ENCODE measurements at places on chromosomes 16 and 17. TPM values are rescaled to one million over a fixed set of nuclear protein-coding genes. Genes with fewer than 3 reads are reported as not detected.

The PSMD12 gene
- 23.0 TPM for total RNA-seq

The SLC5A11 gene
- total RNA-seq = not detected

The TTLL6 gene
- total RNA-seq = 0.47 TPM

The AMZ2 gene
- total RNA-seq = 34.1 TPM

The UBALD2 gene
- total RNA-seq = 24.6 TPM

The ZPBP2 gene
- total RNA-seq = not detected

The CCDC78 gene
- total RNA-seq = 0.62 TPM

The SPATA22 gene
- not detected for total RNA-seq

The NACA2 gene
- not detected for total RNA-seq

The SLC16A6 gene
- total RNA-seq = 0.09 TPM

The GCGR gene
- total RNA-seq = 0.79 TPM

The LRRC37A gene
- 1.9 TPM for total RNA-seq

The CRYM gene
- 0.19 TPM for total RNA-seq

The HOXB4 gene
- total RNA-seq = 2.5 TPM

The FN3K gene
- total RNA-seq = 21.3 TPM

DNA sequence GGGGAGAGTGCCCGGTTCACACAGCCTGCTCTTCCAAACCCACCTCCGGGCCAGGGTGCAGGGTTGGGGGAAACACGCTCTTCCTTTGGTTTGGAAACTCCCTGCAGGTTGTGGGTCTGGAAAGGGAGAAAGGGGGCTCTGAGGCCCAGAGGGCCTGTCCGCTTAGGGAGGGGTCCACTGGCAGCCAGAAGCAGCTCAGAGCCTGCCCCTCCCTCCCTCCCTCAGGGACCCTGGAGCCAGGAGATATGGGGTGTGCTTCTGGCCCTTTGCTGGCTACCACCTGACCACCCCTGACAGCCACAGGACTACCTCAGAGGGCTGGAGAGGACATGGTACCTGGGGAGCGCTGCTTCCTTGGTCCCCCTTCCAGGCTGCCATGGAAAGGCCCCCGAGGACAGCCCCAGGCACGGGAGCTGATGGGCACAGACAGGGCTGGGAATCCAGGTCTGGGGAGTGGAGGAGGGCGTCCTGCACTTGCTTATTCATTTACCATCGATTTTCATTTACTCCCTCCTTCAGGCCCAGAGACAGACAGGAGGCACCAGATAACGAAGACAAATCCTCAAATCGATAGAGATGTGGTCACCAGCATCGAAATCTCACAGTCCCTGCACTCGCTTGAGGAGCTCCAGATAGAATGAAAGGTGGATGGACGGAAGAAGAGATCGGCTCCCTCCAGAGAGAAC lies 48.4 kb upstream of the DOC2B start:
- no peak for DNase-seq
- H3K4me1 ChIP-seq = no peaks in the 10 kb centered on the region
- no peak overlapping the region for H3K4me3 ChIP-seq
- no peak overlapping the region for H3K27ac ChIP-seq
- H3K36me3 ChIP-seq = no peaks in the 10 kb centered on the region

DNA sequence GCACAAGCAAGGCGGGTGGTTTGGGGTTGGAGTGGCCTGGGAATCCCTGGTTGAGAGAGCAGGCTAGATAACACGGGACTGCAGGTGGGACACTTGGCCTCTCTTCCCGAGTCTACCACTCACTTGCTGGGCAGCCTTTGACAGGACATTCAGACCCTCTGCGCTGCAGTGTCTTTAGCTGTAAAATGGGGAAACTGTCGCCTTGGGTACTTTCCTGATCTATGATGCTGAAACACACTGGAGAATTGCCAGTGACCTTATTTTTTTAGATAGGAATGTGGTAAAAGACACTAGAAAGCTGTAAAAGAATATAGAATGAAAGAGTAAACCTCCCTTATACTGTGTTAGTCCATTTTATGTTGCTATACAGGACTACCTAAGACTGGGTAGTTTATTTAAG lies 30.5 kb downstream of the KSR1 start:
- no peak for DNase-seq
- no peak overlapping the region for H3K4me3 ChIP-seq
- H3K36me3 ChIP-seq = no peaks in the 10 kb centered on the region
- no peaks in the 10 kb centered on the region for H3K27me3 ChIP-seq

- H3K4me3 ChIP-seq = no peak overlapping the region
- no peak overlapping the region for H3K27ac ChIP-seq
- H3K4me1 ChIP-seq = no peaks in the 10 kb centered on the region
- H3K27me3 ChIP-seq = no peaks in the 10 kb centered on the region
- no peaks in the 10 kb centered on the region for H3K36me3 ChIP-seq
- DNase-seq = no peak
Measured at GRCh38 chr17:10311131-10311530, 61.7 kb downstream of the MYH13 start.

GRCh38 chr17:5892921-5893675 lies 177.1 kb upstream of the WSCD1 start:
- H3K4me1 ChIP-seq = no peaks in the 10 kb centered on the region
- no peak overlapping the region for H3K27ac ChIP-seq
- H3K4me3 ChIP-seq = no peak overlapping the region
- H3K36me3 ChIP-seq = no peaks in the 10 kb centered on the region
- no peak for DNase-seq

- H3K27me3 ChIP-seq = no peaks in the 10 kb centered on the region
- no peak overlapping the region for H3K4me3 ChIP-seq
- no peaks in the 10 kb centered on the region for H3K36me3 ChIP-seq
- no peaks in the 10 kb centered on the region for H3K4me1 ChIP-seq
Measured at GRCh38 chr17:39095309-39095686, 56.1 kb downstream of the PLXDC1 start.

- H3K27me3 ChIP-seq = no peaks in the 10 kb centered on the region
Measured at GRCh38 chr16:66832661-66833305, 2.0 kb upstream of the NAE1 start.

DNA sequence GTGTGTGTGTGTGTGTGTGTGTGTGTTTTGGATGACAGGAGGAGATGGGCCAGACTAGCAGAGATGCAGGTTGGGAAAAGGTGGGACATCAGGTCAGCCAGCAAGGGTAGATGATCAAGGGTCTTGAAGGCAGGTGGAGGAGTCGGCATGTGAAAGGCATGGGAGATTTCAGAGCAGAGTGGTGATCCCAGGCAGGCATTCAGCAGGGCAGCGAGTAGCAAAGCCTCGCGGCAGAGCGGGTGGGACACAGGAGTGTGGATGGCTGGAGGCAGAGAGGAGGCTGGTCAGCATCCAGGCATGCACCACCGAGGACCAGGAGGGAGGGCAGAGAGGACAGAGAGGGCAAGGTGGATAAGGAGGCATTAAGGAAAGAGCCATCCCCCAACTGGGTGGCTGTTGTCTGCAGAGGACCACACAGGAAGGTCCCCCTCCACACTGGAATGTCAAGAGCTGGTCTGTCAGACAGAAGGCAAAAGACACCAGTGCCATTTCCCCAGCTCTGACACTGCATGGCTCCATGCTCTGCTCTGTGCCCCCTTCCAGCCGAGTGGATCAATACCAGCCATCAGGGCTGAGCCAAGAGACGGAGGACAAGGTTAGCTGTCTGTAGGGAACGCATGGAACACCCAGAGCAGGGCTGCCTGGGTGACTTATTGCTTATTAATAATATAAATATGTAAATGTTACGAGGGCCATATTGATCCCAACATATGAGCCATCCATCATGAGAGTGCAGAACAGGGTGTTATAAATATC lies 74.8 kb upstream of the RPL38 start:
- H3K4me1 ChIP-seq = no peaks in the 10 kb centered on the region
- no peak overlapping the region for H3K4me3 ChIP-seq
- H3K27ac ChIP-seq = no peak overlapping the region
- H3K27me3 ChIP-seq = no peaks in the 10 kb centered on the region
- no peaks in the 10 kb centered on the region for H3K36me3 ChIP-seq

DNA sequence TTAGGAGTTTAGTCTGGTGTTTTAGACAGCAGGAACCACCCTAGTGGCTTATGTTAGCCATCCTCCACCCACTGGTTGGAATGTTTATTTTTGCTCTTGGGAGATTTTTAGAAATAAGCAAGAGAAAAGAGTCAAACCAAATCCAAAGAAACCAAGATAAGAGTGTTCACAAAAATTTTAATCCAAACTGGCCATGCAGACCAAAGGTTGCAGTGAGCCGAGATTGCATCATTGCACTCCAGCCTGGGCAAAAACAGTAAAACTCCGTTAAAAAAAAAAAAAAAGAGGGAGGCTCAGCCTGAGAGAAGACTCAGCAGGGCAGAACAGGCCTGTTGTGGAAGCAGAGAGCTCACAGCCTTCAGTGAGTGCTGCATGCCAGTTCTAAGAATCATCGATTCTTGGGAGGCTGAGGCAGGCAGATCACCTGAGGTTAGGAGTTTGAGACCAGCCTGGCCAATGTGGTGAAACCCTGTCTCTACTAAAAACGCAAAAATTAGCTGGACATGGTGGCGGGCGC lies 12.2 kb upstream of the C16orf54 start:
- H3K27me3 ChIP-seq = no peaks in the 10 kb centered on the region
- H3K36me3 ChIP-seq = no peaks in the 10 kb centered on the region
- no peaks in the 10 kb centered on the region for H3K4me1 ChIP-seq
- no peak overlapping the region for H3K27ac ChIP-seq
- H3K4me3 ChIP-seq = no peak overlapping the region

GRCh38 chr16:27123795-27124409 lies 57.2 kb downstream of the C16orf82 start:
- H3K27ac ChIP-seq = no peak overlapping the region
- H3K36me3 ChIP-seq = no peaks in the 10 kb centered on the region
- H3K4me1 ChIP-seq = no peaks in the 10 kb centered on the region
- DNase-seq = no peak

GRCh38 chr17:17890773-17891759 lies 54.3 kb upstream of the SREBF1 start:
- DNase-seq = no peak
- H3K4me3 ChIP-seq = no peak overlapping the region
- no peaks in the 10 kb centered on the region for H3K27me3 ChIP-seq
- no peaks in the 10 kb centered on the region for H3K36me3 ChIP-seq
- no peaks in the 10 kb centered on the region for H3K4me1 ChIP-seq
- no peak overlapping the region for H3K27ac ChIP-seq

DNA sequence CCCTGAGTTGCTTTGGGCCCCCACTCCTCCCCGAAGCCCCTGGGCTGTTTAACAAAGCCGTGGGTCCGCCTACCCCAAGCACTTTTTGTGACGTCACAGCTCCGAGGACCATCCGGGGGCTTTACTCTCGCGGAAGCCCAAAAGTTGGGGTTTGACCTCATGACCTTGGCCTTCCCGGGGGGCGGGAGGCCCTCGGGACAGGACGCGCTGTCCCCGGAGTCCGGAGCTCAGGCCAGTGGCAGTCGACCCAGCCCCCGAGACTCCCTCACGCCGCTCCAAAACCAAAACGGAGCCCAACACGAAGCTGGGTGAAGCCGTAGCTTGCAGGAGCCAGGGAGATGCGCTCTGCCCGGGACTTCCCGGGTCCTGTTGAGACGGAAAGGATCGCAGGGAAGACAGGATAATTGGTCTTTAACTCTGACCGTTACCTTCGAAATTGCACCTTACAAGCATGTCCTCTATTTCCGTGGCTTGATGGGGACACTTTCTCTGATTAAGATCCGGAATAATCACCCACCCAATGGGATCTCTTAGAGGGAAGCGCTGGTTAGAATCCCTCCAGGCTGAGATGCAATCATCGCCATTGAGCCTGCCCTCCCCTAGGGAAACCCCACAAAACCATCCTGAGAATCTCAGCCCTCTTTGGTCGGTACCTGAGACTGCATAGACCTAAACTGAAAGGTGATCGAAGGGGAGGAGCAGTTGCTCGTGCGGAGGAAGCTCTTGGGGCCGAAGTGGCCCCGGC lies 4.9 kb upstream of the SOX9 start:
- no peaks in the 10 kb centered on the region for H3K4me1 ChIP-seq
- H3K36me3 ChIP-seq = no peaks in the 10 kb centered on the region
- H3K27ac ChIP-seq = peak overlapping the region; percentile 71
- H3K4me3 ChIP-seq = peak overlapping the region; percentile 92
- no peaks in the 10 kb centered on the region for H3K27me3 ChIP-seq

DNA sequence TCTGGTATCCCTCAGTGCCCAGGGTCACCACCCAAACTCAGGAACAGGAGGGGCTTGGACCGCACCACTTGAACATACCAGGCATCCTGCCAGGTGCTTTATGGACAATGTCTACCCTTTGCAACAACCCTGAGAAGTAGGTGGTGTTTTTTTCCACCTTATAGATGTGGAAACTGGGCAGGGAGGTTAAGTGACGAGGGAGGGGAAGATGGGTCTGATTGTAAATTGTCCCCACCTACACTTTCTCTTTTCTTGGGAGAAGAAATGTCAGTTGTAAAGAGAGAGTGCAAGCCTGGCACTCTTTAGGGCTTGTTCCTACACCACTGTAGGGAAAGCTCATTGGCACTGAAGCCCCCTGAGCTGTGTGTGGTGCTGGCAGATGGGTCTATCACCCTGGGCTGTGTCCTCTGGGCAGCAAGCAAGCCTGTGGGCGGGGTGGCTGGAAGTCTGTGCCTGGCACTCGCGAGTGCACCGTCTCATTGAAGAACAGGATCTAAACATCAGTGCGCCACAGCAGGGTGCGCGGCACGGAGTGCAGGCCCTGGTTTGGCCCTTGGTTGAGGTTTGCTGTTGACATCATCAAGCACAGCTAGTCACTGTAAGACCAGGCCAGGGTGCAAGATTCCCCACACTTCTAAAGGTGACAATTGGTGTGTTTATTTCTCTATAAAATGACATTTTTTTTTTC lies 15.1 kb downstream of the NOD2 start:
- H3K27me3 ChIP-seq = no peaks in the 10 kb centered on the region
- no peaks in the 10 kb centered on the region for H3K36me3 ChIP-seq
- no peak for DNase-seq
- no peak overlapping the region for H3K27ac ChIP-seq

GRCh38 chr17:76371656-76372628 lies 12.5 kb upstream of the SPHK1 start:
- no peak overlapping the region for H3K4me3 ChIP-seq
- H3K36me3 ChIP-seq = no peaks in the 10 kb centered on the region
- H3K4me1 ChIP-seq = no peaks in the 10 kb centered on the region

DNA sequence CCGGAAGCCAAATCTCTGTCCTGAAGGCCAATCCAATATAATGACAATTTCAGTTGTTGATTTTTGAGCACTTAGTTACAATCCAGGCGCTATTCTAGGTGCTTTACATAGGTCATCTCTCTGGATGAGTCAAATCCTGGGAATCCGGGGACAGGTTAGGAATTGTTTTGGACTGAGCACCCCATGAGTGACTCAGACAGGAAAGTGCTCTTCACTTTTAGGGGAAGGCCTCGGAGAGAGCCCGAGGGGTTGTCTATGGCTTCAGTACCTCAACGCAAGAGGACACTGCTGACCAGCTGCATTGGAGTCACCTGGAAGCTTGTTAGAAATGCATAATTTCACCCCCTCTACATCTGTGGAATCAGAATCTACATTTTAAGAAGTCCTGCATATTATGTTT lies 108.8 kb downstream of the IRX5 start:
- no peak for DNase-seq
- no peaks in the 10 kb centered on the region for H3K27me3 ChIP-seq
- H3K4me3 ChIP-seq = no peak overlapping the region
- no peaks in the 10 kb centered on the region for H3K36me3 ChIP-seq
- H3K4me1 ChIP-seq = no peaks in the 10 kb centered on the region

All from pancreas (tissue), 10 donors.